NCI-H226 (cell line): ENCODE measurements at places on chromosomes 11 and 22.

DNA sequence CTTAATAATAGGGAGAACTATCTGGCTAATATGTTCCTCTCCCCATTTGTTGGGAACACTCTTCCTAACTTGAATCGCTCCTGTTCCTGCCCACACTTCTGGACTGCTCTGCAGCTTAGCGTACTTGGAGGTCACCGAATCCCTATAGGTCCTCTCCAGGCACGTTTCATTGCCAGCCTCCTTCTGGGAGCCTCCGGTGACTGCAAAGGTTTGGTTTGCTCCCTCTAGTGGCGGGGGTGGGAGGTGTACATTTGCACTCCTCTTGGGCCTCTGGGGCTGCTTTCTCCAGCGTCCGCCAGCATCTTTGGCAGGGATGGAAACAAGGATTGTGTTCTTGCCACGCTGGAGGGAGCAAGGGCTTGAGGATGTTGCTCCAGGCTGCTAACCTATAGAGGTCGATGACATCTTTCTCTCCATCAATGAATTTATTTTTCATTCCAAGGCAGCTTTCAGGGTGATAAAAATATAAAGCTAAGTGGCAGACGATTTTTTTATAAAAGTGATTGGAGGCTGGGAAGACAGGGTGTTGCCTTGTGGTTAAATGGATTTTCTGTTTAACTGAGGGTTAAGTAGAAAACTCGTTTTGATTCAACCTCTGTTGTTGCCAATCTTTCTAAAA is 48.7 kb downstream of the TSPAN18 start:
- DNase-seq, result peak; percentile 22

GRCh38 chr11:89358761-89359160 is 132.4 kb downstream of the NOX4 start:
- no peak for DNase-seq

GRCh38 chr22:44363013-44363979 is 50.5 kb upstream of the SHISAL1 start:
- peak; percentile 81 for DNase-seq

DNA sequence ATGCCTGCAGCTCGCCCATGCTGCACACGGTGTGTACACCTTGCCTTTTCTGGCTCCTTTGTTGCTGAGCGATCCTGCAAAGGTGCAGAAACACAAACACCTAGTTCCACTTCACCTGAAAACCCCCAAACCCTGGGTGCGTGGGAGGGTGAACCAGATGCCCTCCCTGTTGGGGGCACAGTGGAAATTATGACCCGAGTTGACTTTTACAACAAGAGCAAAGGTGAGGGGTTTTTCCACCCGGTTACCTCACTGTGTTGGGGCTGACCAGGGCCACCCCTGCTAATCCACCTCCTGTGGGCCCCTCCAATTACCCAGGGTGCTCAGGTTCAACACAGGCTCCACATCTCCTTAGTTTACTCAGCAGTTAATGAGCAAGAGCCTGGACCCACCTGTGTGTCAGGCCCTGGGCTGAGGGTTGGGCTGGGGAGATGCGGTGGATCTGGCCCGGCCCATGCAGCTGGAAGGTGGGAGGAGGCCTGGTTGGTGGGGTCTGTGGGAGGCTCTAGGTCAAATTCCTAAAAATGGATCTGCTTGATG is 42.1 kb downstream of the LRRC32 start:
- DNase-seq, result no peak

DNA sequence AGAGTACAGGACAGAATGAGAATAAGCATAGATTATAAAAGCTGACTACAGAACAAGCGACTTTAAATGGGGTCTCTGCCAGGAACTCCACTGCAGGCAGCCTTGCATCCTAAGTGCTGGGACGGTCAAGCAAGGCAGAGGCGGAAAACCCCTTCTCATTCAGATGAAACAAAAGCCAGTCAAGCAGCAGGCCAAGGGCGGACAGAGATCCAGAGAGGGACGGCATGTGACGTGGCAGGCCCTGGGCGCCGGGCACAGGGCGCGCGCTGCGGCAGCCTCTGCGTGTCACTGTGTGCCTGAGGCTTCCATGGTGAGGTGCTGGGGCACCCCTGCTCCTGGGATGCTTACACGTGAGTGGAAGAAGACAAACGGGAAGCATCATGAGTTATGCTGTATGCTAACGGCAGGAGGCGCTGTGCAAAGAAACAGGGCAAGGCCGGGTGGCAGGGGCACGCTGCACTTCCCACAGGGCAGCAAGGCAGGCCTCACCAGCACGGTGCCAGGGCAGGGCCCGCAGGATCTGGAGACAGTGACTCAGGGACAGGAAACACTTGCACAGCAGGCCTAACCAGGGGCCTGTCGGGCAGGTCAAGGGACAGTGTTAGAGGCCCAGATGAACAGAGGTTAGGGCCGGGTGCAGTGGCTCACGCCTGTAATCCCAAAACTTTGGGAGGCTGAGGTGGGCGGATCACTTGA is 6.2 kb downstream of the TOLLIP start:
- no peak for DNase-seq

- DNase-seq, result peak; percentile 38
Observed at GRCh38 chr11:23732026-23732425, 764.8 kb upstream of the LUZP2 start.
